ENCODE measurements at places on chromosomes 1 and 21.

DNA sequence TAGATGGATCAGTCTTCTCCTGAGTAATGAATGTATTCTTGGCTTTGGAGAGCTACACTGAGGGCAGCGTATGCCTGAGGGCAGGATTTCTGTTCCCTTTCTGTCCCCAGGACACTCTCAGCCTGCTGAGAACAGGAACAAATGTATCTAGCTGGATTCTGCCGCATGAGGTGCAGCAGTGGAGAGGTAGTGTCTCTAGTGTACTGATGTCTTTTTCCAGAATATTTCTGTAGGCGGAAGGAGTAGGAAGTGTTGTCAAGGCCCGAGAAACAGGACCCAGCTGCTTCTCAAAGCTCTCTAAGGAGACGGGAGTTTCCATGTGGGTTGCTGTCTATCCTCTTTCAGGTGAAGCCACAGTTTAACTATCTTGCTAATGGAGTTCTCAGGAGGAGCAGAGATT lies 65.5 kb downstream of the MT1HL1 start:
- DNase-seq = no peak

DNA sequence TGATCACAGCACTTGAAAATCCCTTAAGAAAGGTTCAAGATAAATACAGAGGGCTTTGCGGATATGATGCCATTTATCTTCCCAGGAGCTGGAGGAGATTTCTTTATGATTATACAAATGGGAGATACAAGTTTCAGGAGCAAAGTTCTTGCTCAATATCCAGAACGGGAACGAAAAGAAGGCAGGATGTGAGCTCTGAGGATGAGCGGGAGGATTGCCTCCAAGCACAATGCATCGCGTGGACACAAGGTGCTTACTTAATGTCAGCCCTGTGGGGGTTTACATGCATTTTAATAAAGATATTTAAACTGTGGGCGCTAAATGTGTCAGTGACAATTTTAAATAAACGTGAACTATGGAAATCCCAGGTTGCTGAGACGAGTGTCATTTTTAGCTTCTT lies 59.0 kb downstream of the SYT6 start:
- no peak for DNase-seq

GRCh38 chr1:223712194-223712849 lies at the start of gene CAPN2:
Gene CAPN2 (plus strand): TSS chr1:223712539. CDS start chr1:223712641, 102 bp downstream.
- peak; percentile 71 for DNase-seq

GRCh38 chr1:27727126-27727525 lies 1.4 kb downstream of the FAM76A start:
- DNase-seq = no peak

GRCh38 chr1:167367705-167368104 lies 147.0 kb downstream of the POU2F1 start:
- no peak for DNase-seq

- no peak for DNase-seq
These were observed 26.3 kb downstream of the PLPP3 start for GRCh38 chr1:56553046-56553445.

DNA sequence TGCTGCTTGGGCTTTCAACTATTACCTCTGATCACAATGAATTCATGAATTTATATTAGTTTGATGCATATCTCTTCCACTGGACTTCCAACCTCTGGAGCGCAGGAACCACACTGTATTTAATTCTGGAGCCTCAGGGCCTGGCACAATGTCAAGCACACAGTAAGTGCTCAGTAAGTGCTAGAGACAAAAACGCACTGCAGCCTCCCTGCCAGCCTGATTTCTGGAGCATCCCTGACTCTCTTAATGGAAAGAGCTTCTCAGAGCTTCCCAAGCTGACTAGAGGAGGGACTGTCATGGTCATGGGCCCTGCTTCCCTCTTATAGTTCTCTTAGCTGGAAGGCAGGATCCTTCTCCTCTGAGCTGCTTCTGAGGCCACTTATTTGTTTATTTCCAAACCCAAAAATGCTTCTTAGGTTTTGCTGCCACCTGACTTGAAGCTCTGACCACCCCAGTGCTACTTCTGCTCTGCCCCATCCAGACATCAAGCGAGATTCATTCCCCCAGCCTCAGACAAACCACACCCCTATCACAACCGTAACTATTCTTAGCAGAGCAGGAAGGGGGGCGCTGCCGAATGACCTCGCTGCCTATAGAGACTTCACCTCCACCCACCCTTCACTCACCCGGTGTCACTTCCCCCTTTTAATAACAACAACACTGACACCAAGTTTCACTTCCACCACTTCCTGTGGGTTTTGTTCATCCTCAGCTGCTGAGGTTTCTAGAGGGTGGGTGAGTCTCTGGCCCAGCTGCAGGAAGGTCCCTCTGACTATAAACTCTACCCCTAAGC lies 33.6 kb downstream of the NUAK2 start:
- DNase-seq = peak; percentile 85

DNA sequence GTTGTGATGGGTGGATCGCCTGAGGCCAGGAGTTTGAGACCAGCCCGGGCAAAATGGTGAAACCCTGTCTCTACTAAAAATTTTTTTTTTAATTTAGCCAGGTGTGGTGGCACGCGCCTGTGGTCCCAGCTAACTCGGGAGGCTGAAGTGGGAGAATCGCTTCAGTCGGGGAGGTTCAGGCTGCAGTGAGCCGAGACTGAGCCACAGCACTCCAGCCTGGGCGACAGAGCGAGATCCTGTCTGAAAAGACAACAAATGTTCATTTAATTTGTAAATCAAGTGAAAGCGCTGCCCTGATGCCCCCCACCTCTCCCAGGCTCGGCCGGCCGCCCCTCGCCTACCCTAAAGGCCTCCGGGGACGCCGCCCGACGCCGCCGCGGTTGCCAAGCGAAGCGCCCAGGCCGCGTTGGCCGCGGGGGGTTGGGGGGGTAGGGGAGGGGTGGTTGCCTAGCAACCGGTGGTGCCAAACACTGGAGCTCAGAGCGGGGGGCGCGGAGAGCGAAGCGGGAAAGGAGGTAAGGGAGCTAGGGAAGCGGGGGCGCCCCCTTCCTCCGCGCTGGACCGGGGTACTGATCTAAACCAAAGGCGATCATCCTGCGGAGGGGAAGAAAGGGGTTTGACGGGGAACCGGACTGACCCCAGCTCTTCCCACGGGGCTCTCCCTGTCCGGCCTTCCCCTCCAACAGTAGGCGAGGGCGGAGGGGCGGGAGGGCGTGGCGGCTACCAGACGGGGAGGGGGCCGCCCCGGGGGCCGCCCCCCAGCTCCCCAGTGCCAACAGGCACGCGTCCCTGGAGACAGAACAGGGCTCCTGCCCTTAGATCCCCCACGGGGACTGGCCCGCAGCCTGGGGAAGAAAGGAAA lies at the start of gene TEKT2:
TSS of gene TEKT2 (plus strand) at position 460 of the 862 bp plus-strand sequence. CDS start 828 bp downstream, outside the sequence.
- DNase-seq = no peak

DNA sequence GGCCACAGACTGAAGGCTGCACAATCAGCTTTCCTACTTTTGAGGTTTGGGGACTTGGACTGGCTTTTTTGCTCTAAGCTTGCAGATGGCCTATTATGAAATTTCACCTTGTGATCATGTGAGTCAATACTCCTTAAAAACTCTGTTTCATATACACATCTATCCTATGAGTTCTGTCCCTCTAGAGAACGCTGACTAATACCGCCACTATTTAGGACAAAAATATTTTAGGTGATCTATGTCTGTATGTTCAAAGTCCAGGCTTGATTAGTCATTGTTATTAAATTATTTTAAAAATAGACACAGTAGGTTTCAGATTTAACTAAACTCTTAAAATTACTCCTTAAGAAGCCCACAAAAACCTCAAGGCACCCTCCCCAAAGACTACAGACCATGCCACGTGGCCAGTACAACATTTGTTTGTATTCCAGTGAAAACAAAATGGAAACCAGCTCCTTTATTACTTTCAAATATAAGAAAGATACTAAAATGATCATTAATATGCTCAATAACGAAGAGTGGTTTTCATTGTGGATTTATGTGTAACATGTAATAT lies 63.1 kb downstream of the TMPRSS15 start:
- no peak for DNase-seq

DNA sequence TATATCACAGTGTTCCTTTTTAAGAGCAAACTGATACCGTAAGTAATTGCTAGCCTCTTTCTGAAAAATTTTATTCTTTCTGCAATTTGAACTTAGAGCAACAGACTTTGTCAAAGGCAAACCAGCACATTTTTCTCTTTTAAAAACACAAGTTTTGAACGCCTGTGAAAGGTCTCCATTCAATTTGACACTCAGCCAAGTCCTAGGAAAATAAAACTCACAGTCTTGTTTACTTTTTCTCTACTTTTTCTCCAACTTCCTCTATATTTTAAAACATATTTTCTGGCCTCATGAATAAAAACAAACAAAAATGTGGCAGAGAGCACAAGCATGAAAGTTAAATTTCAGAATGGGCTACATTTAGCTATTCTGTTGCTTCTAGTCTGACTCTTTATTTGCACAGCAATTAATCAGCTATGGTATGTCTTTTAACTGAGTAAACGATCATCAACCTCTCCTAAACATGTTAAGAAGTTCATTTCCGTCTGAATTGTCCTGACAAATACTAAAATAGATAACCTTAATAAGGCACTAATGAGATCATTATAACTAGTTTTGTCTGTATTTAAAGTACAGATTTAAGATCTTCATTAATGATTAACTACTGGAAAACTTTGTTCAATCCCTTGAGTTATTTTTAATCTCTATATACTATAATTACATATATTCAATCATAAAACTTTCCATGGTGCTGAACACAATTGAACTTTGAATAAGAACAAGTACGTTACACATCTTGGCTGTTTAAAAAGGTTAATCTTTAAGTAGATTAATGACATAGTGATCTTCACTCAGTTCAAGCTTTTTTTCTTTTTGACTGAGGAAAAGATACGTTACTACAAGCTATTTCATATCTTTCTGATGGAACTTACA lies 550.6 kb downstream of the PTBP2 start:
- DNase-seq = no peak

DNA sequence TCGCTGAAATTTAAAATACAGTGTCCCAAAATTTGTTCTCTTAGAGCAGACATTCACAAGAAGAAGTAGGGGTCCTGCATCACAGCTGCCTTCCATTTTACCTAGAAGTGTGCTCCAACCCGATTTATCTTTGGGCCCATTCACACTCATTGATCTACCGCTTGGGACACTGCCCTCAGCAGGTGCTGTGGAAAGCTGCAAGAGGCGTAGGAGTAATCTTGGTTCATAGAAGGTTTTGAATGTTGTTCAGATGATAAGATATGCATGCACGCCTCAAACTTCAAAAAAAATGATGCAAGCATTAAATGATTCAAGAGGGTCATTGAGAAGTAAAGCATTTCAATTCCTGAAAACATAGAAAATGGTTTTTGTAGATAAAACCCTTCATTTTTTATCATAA lies 18.6 kb upstream of the C1orf105 start:
- peak; percentile 22 for DNase-seq

DNA sequence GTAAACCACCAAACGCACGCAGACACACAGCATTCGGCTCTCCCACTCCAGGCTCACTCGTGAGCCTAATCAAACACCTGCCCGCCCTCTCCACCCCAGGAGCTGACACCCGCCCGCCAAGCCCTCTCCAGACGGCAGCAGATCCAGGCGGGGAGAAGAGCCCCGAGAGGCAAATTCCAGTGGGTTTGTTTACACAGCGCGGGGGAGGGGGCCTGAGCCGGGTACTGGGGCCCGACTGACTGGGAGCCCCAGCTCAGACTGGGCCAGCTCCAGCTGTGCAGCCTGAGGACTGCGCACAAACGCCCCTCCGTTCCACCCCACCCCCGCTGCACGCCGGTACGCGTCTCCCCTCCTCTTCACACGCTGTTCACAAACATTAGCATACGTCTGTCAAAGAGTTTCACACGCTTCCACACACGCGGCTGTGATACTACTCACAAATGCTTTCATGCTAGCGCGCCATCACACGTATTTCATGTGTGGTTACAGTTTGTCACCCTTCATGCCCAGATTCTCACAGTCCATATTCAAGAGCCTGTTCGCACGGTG lies 1.0 kb upstream of the EFNA1 start:
- peak; percentile 50 for DNase-seq

- no peak for DNase-seq
These were observed 34.4 kb upstream of the PKP1 start for GRCh38 chr1:201248721-201249559.

GRCh38 chr1:66791621-66792610 lies 9.2 kb downstream of the INSL5 start:
- no peak for DNase-seq

GRCh38 chr1:156386949-156387869 lies 18.2 kb downstream of the RHBG start:
- no peak for DNase-seq

- peak; percentile 83 for DNase-seq
These were observed 1.3 kb downstream of the ABCG1 start for GRCh38 chr21:42220138-42220701.

DNA sequence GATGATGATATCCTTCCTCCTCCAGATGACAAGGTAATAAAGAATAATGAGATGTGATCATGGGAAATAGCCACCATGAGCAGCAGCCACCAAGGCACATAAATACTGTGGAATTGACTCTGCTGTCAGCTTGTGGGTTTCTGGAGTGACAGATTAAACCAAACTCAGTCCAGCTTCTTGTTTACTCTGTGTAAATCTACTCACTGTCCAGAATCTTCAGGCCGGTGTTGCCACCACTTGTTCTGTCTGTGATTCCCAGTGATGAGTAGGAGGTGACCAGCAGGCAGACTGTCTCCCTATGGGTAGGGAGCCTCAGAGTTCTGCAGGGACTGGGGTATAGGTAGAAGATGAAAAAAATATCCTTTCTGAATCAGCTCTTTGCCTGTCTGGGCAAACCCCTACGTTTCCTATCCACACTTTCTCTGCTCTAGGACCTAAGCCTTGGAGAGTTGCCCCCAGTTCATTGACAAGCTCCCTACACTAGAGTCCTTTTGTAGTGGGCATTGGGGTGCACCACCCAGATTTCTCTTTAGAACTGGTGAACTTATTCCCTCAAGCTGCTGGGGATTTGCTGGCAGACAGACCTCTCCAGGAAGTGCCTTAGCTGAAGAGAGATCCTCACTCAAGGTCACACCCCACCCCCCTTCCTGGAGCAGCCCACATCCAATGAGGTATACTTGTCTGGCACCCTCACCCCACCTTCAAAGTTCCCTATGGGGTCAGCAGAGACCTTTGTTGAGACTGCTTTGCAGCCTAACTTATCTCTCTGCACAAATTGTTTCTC lies 47.6 kb downstream of the ATP1A1 start:
- DNase-seq = no peak

DNA sequence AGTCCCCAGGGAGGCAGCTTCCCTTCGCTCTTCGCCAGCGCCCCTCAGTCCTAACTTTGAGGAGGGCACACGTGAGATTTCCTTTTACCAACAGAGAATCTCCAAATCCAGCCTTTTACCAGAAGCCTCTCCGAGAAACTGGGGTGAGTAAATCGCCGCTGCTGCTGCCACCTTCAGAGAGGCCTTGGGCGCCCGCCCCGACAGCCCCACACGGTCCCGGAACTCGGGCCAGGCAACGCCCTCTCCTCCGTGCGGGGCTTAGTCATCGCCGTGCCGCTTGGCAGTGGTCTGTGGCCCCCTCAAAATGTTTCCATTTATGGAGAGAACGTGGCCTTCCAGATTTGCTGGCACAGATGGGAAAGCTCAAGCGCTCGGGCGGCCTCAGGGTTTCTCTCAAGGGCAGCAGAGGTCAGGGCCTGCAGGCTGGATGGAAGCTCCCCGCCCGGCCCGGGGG lies 41.4 kb upstream of the COL6A2 start:
- no peak for DNase-seq

DNA sequence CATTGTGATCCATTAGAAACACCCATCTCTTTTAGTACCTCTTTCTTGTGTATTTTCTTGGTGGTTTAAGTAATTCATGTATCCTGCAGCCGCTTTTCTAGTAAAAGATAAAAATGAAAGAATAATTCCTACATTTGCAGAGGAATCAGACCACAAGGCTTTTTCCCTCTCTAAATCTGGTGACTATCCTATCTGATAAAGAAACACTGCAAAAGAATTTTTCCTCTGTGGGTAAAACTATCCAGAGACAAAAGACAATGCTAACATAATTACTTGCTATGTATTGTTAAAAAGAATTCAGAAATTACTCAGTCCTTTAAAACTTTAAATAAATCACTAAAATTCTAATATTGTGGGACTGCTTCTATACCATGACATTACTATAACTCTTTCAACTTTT lies 51.0 kb downstream of the PRRX1 start:
- no peak for DNase-seq
